ENCODE measurements at places on chromosomes 11 and 22. TPM values are rescaled to one million over a fixed set of nuclear protein-coding genes. Genes with fewer than 3 reads are reported as not detected.

DNA sequence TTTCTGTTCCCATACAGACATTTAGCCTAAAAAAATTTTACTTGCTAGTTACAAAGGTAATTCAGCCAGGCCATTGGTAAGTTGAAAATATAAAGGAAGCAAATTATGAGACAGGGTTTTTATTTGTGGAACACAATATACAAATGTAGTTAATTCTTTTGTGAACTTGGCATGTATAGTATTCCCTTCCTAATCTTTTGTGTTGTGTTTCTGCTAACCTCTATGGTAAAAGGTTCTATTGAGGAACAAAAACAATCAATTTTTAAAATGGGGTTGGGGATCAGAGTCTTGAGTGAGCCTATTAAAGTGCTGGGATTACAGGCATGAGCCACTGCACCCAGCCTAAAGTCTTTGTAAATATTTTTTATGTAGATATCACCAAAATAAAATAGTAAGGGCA lies 14.1 kb downstream of the SWAP70 start:
- H3K4me1 ChIP-seq, result no peaks in the 10 kb centered on the region
- H3K4me3 ChIP-seq, result no peak overlapping the region
- no peaks in the 10 kb centered on the region for H3K27me3 ChIP-seq

GRCh38 chr11:28400331-28401100 lies 292.3 kb downstream of the METTL15 start:
- no peak overlapping the region for H3K4me3 ChIP-seq
- DNase-seq, result no peak
- no peaks in the 10 kb centered on the region for H3K36me3 ChIP-seq
- H3K27me3 ChIP-seq, result no peaks in the 10 kb centered on the region
- no peaks in the 10 kb centered on the region for H3K4me1 ChIP-seq

DNA sequence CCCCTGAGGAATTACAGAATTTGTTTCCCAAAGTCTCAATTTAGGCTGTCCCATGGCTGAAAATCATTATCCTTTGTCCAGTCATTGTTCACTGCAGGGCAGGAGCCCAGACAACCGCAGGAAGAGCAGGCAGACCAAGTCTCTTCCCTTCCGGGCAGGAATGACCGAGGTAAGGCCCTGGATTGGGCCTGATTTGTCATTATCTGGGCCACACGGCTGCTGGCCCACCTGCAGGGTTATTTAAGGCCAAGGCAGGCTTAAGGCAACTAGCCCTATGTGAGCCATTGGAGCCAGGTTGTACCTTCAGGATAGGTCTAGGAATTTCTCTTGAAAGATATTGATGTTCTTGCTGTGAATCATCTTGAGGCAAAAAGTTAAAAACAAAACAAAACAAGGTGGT lies 9.7 kb upstream of the IL10RA start:
- H3K4me3 ChIP-seq, result no peak overlapping the region
- no peaks in the 10 kb centered on the region for H3K27me3 ChIP-seq
- H3K36me3 ChIP-seq, result no peaks in the 10 kb centered on the region
- peaks cover 13% of the 10 kb centered on the region for H3K4me1 ChIP-seq
- H3K27ac ChIP-seq, result no peak overlapping the region

- no peak overlapping the region for H3K27ac ChIP-seq
- H3K4me1 ChIP-seq, result peaks cover 4% of the 10 kb centered on the region
- H3K4me3 ChIP-seq, result no peak overlapping the region
- H3K27me3 ChIP-seq, result no peaks in the 10 kb centered on the region
- DNase-seq, result no peak
These were observed 8.4 kb downstream of the PPME1 start for GRCh38 chr11:74179234-74180052.

DNA sequence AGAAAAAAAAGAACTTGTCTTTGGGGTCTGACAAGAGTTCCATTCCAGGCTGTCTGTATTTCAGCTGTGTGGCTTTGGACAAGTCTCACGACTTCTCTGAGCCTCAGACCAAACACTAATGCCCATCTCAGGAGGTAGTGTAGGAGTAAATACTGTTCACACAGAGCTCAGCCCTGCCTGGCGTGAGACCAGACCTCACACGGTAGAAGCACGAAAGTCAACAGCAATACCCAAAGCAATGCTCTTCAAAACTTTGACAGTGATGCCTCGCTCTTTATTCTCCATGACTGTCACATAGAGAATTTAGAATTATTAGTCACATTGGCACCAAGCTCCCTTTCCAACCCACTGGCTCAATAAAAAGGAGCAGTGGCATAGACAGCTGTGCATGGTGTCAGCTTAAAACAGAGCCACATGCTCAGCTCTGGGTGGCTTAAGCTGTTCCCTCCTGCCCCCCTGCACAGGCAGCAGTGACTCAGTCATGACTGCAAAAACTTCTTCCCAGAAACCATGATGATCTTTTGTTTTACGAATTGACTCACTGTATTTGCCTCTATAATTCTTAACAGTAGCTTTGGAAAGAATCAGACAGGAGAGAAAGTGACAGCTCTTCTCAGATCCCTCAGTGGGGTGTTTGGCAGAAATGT lies 74.0 kb upstream of the PHF21B start:
- H3K27me3 ChIP-seq, result no peaks in the 10 kb centered on the region
- H3K4me1 ChIP-seq, result no peaks in the 10 kb centered on the region
- no peak overlapping the region for H3K27ac ChIP-seq
- no peaks in the 10 kb centered on the region for H3K36me3 ChIP-seq

- no peaks in the 10 kb centered on the region for H3K27me3 ChIP-seq
- no peak overlapping the region for H3K4me3 ChIP-seq
- H3K36me3 ChIP-seq, result peaks cover 4% of the 10 kb centered on the region
These were observed 50.4 kb upstream of the RAB1B start for GRCh38 chr11:66218036-66218435.

GRCh38 chr22:44449683-44450425 lies 48.2 kb downstream of the RTL6 start:
- DNase-seq, result no peak
- H3K4me3 ChIP-seq, result no peak overlapping the region
- H3K36me3 ChIP-seq, result no peaks in the 10 kb centered on the region

DNA sequence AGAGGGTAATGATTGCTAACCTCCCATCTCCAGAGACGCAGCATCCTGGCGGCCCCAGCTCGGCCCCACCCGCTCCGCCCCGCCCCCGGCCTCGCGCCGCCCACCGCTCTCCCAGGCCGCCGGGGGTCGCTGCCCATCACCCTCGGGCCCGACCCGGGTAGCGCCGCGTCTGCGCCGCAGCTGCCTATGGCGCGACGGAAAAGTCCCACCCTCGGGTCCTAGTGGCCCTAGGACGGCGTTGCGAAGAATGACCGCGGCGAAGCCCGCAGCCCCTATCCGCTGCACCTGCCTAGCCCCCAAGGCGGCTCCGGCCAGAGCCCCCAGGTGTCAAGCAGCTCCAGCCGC lies 457 bp downstream of the CPSF7 start:
- peak overlapping the region; percentile 71 for H3K4me3 ChIP-seq
- H3K36me3 ChIP-seq, result peaks cover 14% of the 10 kb centered on the region
- peak overlapping the region; percentile 90 for H3K27ac ChIP-seq
- H3K4me1 ChIP-seq, result peaks cover 31% of the 10 kb centered on the region
- peak; percentile 43 for DNase-seq

DNA sequence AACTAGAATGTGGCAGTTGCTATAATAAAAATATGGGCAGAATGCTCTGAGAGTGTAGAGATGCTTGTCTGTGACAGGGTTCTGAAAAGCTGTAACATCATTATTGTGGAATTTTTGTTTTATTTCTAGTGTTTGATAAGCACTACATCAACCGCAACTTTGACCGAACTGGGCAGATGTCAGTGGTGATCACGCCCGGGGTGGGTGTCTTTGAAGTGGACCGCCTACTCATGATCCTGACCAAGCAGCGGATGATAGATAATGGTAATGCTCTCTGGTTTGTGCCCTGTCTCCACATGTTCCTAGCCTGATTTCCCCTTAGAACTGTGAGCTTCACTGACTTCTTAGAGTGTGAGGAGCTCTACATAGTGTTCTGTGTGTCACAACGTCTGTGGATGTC lies 48.8 kb downstream of the DEPDC5 start:
- H3K36me3 ChIP-seq, result no peaks in the 10 kb centered on the region
- DNase-seq, result no peak
- H3K4me1 ChIP-seq, result no peaks in the 10 kb centered on the region
- no peak overlapping the region for H3K27ac ChIP-seq

DNA sequence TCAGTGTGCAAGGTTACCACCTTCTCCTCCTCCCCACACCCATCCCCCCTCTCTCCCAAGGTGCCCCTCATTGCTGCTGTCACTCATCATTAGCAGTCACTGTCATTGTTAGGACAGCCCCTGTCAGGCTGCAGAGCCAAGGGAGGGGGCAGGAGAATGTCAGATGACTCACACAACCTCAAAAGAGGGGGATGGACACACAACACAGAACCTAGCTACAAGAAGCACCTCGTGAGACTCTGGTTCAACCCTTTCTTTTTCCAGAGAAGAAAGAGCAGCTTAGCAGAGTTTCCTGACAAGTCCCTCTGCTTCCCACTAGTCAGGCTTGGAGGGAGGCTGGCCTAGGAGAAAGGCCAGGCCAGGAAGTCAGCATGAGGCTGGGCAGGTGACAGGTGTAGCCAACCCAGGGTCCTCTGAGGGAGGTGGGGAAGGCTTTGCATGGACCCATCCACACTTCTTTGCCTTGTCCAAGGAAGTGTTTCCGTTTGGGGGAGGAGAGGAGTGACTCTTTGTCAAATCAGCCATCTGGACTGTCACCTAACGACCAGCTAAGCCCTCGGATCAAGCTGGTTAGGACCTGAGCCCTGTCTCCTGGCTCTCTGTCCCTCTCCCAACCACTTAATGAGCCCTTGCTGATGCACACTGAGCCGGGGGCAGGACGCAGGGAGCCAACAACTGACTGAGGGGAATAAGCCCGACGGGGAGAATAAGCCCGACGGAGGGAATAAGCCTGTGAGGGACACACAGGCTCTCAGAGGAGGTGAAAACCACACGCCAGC lies 18.3 kb downstream of the ADORA2A start:
- H3K27ac ChIP-seq, result no peak overlapping the region
- H3K4me3 ChIP-seq, result no peak overlapping the region
- no peaks in the 10 kb centered on the region for H3K36me3 ChIP-seq
- no peaks in the 10 kb centered on the region for H3K4me1 ChIP-seq
- no peaks in the 10 kb centered on the region for H3K27me3 ChIP-seq

- H3K4me1 ChIP-seq, result no peaks in the 10 kb centered on the region
- H3K27me3 ChIP-seq, result no peaks in the 10 kb centered on the region
- no peak overlapping the region for H3K4me3 ChIP-seq
- DNase-seq, result no peak
- H3K36me3 ChIP-seq, result no peaks in the 10 kb centered on the region
These were observed 238.9 kb downstream of the NTM start for GRCh38 chr11:131609337-131609736.

DNA sequence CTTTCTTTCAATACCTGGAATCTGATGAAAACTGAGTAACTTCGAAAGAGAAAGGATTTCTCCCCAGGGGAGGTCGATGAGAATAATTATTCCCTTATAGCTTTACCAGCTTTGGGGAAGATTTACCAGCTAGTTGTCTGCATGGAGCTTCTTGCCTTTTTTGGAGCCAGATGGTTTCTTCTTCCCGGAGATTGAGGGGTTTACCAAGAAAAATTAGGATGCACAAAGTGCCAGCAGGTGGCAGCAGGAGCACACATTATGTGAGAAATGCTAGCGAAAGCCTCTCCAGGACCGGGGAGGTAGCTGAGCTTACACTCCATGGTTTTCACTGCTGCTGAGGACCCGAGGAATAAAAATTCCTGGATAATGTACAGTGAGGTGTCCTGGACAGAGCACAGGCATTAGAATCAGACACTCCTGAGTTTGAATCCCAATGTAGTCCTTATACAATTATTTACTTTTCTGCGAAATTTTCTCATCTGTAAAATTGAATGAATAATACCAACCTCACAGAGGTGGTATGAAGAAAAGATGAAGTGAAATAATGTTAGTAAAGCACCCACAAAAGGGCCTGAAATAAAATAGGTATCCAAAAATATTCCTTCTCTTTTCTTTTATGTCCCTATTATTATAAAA lies 46.0 kb upstream of the PARVA start:
- H3K27me3 ChIP-seq, result no peaks in the 10 kb centered on the region
- H3K27ac ChIP-seq, result no peak overlapping the region
- no peak overlapping the region for H3K4me3 ChIP-seq
- peaks cover 8% of the 10 kb centered on the region for H3K4me1 ChIP-seq

TREH gene
- not detected for total RNA-seq

FXYD2 gene
- 290 TPM for total RNA-seq

FAM181B gene
- 1.0 TPM for total RNA-seq

P2RX6 gene
- not detected for total RNA-seq
